ENCODE measurements at places on chromosomes 2 and 18.

- DNase-seq = no peak
Measured at GRCh38 chr2:216535454-216535995, 36.9 kb downstream of the RPL37A start.

DNA sequence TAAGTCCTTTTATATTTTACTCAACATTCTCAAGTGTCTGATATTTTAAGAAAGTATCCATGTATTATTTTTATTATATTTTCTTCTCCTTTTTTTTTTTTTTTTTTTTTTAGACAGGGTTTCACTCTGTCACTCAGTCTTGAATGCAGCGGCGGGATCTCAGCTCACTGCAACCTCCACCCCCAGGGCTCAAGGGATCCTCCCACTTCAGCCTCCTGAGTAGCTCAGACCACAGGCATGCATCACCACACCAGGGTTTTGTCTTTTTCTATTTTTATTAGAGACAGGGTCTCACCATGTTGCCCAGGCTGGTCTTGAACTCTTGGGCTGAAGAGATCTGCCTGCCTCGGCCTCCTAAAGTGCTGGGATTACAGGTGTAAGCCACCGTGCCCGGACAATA lies 212.1 kb downstream of the TCF4 start:
- no peak for DNase-seq

DNA sequence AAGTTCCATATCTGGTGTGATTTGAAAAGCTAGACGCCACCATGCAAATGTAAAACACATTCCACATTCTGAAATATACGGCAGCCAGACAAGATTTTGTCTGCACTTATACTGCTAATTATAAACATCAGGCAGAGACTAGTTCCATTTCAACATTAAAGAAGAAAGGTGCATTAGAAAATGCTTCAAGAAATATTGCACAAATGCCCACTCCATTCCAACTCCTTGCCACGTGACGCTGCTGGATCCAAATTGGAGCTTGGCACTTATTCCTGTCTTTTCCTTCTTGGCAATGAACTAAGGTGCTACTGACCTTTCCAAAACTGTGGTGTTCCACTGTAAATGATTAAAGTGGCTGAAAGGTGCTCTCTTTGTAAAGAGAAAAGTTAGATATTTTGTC lies 6.3 kb downstream of the COL6A3 start:
- no peak for DNase-seq

GRCh38 chr18:12946549-12947284 lies 1.1 kb upstream of the SEH1L start:
- no peak for DNase-seq

GRCh38 chr2:16413285-16413684 lies 252.3 kb downstream of the CYRIA start:
- DNase-seq = no peak

DNA sequence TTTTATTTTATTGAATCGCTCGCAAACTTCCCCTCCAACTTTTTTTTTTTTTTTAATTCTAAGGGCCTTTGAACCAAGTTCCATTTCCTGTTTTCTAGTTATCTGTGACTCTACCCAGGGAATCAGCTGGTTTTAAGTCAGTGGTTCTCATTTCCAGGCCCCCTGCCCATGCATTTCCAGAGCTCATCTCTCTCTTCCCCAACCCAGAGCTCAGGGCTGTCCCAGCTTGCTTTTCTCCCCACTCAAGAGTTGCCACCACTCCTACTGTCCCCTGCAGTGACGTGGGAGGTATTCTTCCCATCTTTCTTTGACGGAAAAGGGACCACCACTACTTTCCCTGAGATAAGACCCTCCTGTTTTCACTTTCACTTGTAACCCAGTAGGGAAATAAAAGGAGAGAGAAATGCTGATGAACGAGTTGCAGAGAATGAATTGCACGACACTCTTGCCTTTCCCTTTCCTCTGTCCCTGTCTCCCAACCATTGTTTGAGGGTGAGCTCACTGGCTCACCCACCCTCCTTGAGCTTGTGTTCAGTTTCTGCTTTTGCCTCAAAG lies 42.1 kb downstream of the TET3 start:
- DNase-seq = no peak

GRCh38 chr2:75517547-75518230 lies 43.0 kb downstream of the EVA1A start:
- no peak for DNase-seq

- no peak for DNase-seq
Measured at GRCh38 chr2:48738806-48739205, 16.7 kb downstream of the LHCGR start.

GRCh38 chr18:49250816-49251388 lies 209.5 kb downstream of the DYM start:
- DNase-seq = no peak

GRCh38 chr2:64688909-64689308 lies 35.2 kb upstream of the SERTAD2 start:
- no peak for DNase-seq

DNA sequence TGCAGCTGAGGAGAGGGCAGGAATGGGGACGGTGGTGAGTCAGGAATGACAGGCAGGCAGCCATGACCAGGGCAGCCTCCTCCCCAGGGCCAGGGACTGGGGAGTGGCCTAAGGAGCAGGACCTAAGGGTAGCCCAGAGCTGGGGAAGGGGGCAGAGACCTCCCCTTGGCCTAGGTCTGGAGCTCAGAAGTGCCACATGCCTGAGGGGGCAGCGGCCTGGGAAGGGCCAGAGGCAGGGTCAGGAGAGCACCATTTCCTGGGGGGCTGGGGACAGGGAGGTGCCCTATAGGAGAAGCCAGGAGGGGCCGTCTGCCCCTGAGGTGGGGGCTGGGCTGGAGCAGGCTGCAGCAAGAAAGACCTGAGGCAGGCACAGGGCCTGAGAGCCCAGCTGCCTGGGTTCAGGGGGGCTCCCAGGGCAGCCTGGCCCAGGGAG lies 20.9 kb downstream of the CFLAR start:
- no peak for DNase-seq

- DNase-seq = no peak
Measured at GRCh38 chr18:50183556-50183955, 11.4 kb downstream of the MYO5B start.

DNA sequence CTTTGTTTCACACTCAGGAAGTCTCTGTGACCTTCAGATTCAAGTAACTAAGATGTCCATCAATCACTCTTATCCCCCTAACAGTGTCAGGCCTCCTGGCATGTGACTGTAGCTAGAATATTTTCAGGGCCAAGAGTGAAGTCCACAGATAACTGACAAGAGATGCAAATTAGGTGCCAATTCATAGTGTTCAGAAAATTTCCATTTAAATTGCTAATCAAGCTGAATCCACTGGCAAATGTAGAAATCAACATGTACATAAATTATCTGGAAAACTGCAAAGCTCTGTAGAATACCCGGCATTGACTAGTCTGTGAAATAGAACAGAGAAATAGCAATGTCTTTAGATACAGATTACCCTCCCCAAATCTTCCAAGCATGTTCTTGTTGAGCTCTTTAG lies 38.6 kb upstream of the ARL4C start:
- DNase-seq = no peak

GRCh38 chr2:121089166-121089510 lies 195.9 kb downstream of the TFCP2L1 start:
- no peak for DNase-seq

GRCh38 chr2:236614551-236614950 lies 44.9 kb downstream of the ACKR3 start:
- DNase-seq = no peak

DNA sequence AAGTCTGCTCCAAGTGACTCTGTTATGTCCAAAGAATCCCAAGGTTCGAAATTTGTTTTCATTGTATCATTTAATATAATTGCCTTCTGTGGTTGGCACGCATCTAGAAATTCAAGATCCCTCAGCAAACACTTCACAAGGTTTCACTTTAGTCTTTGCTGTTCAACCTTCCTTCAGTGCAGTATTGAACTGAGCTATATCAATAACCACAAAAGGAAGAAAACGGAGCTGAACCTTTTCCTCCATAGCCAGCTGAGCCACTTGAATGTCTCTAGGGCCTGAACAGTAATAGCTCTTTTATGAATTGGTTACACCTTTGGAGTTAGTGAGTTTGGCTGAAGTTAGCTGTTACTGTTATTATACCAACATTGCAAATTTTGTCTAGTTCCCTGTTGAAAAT lies 357.7 kb upstream of the HNRNPA3 start:
- no peak for DNase-seq

GRCh38 chr2:19536136-19536535 lies 177.7 kb upstream of the OSR1 start:
- no peak for DNase-seq

DNA sequence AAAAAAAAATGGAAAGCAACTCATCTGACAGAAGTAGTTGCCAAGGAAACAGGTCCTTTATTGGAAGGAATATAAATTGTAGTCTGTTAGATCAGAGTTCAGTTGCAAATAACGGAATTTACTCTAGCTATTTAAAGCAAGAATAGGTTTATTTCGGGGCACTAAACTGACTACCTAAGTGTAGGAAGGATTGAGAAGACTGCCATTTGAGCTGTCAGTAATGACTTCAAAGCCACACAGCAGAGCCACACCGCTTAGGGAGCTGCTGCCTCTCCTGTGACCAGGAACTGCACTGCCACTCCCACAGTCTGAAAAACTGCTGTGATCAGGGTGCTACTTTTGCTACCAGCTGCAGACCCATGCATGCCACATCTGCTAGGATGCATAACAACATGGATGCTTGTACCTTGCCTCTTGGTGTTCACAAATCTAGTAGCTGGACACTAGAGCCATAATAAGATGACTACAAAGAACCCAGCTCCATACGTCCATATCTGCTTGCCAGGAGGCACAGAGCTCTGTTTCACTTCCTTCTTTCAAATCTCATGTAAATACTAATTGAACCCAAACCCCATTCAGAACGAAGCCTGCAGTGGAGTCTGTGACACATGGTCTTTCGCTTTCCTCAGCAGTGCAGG lies 2.2 kb downstream of the DSG2 start:
- no peak for DNase-seq

DNA sequence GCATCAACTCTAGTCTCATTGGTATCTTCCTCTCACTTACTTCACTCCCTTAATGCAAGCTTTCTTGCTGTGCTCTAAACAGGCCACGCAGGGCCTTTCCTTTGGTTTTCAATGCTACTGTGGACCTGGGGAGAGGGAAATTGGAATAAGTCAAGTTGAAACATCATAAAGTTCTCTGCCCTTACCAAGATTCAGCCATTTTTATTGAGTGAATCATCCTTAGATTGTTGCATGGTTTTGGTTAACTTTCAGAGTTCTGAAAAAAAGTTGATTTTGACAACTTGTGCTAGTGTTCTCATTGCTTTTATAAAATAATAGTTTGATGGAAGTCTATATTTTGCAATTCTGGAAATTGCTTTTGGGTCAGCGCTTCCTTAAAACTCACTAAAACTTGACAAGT lies 852.8 kb upstream of the ACVR2A start:
- no peak for DNase-seq

- no peak for DNase-seq
Measured at GRCh38 chr2:66717218-66717905, 282.4 kb downstream of the MEIS1 start.

DNA sequence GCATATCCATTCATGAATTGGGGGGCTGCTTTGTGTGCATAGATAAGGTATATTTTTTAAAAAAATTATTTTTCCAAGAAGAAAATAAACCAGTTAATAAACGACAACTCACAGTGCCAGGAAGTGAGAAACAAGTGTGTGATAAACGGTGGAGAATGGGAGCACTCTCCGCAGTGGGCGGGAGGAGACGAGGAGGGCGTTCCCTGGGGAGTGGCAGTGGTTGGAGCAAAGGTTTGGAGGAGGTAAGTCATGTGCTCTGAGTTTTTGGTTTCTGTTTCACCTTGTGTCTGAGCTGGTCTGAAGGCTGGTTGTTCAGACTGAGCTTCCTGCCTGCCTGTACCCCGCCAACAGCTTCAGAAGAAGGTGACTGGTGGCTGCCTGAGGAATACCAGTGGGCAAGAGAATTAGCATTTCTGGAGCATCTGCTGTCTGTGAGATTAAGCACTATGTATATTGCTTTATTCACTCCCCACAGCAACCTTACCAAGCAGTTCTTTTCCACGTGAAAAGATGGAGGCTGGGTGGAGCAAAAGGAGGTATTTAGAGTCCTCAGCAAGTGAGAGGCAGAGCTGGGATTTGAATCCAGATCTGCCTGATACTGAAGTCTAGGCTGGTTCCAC lies 27.0 kb upstream of the CASP8 start:
- peak; percentile 78 for DNase-seq

All from T-helper 9 cell (primary cell).